ENCODE measurements at places on chromosomes 13 and 19.

GRCh38 chr13:74325106-74325505 lies 190.9 kb upstream of the KLF12 start:
- peak; percentile 52 for DNase-seq

DNA sequence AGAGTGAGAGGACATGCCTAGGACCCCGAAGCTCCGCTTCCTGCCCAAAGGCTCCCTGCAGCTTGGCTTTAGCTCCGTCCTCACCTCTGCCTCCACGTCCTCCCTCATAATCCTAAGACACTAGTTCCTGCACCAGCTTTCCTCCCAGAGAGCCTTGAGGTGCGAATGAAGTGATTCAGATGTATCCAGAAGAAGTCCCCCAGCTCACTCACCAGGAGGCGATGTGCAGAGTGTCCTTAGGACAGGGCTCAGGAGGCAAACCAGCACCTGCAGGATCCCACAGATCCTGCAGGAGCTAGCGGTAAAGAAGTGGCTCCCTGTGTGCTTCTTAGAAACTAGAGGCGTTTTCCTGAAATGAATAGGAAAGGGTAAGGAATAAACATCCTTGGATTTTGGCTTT lies 109.7 kb downstream of the HSPH1 start:
- DNase-seq = no peak

GRCh38 chr13:102965802-102966201 lies 100.4 kb downstream of the SLC10A2 start:
- no peak for DNase-seq

GRCh38 chr19:39277598-39277997 lies 9.4 kb downstream of the IFNL2 start:
- DNase-seq = no peak

DNA sequence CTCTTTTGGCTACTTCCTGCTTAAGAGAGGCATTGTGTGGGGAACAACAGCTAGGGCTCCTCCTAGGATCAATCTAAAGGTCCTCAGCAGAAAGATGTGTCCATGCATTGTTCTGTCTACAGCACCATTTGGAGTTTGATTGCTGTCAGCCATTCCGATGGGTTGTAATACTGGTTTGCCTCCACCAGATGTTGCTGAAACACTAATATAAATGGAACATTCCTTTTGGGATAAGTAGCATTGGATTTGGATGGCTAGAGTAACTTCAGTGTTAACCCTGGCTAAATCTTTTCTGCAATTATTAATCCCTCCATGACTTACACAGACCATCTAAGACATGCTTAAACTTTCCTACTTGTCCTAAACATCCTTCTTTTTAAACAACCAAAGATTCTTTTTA lies 104.2 kb downstream of the TDRD3 start:
- no peak for DNase-seq

DNA sequence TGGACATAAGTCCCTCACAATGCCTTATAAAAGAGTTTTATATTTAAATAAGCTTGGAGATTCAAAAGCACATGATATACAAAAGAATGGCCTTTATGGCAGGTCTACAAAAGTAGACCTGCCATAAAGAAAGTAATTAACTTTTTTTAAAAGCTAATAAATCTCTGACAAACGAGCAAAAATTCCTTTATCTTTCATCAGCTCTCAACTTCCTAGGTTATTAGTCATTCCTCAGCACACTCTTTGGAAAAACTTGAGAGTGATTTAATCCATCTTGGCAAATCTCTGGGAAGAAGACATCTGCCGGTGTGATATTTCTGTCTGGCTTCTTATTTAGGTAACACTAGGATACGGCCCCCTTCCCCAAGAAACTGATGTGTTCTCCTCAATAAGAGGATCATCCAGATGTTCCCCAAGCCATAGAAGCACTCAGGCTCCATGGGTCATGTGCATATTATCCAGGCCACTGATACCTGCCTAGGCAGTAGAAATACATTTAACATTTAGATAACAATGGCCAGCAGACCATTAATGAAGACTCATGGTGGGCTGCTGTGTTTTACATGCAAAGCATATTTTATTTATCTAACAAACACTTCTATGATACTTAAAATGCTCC lies 372.7 kb downstream of the LIG4 start:
- DNase-seq = no peak

DNA sequence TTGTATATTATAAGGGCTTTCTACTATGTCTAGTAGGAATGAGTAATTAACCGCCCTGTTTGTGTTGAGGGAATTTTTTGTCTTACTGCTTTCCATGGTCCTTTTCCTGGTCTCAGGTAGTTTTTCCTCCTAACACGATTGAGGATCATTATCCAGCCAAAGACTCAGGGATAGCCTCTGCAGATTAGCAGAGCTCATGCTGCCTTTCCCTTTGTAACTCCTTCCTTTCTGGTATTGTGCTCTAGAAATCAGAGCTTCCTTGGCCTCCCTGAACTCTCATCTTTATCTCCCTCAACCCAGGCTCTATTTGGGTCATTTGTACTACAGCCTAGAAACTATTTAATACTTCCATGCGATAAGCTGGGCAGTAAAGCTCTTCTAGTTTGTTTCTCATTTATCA lies 142.1 kb downstream of the PDS5B start:
- no peak for DNase-seq

DNA sequence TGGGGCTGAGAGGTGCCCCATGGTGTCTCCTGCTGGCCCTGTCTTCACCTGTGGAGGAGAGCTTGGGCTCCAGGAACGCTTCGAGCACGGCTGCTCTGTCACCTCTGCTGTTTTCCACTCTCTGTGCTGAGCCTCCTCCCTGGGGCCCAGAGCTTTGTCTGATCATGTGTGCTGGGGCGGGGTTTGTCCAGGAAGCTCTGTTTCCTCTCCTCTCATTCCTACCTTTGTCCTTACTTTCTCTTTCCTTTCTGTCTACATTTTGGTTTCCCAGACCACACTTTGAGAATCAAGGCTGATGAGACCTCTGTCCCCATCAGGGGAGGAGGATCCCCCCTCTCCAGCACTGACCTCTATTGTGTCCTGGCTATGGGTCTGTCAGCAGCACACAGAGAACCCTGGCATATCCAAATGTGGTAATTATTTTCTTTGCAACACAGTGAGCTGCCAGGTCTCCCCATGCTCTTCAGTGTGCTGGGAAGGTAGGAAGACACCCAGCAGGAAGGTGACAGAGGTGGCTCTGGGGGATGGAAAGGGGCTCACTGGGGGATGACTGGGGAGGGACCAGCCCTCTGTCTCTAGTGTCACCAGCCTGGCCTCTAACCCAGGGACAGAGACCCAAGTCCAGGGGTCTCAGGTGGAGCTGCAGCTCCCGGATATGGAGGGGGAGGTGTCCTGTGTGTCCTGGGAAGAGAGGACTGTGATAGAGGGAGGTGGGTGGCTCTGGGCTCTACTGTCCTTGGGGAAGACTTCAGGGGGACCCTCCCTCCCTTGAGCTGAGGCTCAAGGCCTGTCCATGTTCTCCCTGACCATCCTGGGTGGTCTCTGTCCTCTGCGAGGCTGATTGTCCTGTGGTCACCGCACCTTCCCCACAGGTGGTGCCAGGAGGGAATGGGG lies at the start of gene CEACAM1:
CEACAM1 (minus strand) TSS at position 128 of the 894 bp plus-strand sequence; CDS start at position 21, 107 bp downstream.
- DNase-seq = no peak

- no peak for DNase-seq
Observed at GRCh38 chr19:50943074-50943828, 9.6 kb downstream of the KLK5 start.

DNA sequence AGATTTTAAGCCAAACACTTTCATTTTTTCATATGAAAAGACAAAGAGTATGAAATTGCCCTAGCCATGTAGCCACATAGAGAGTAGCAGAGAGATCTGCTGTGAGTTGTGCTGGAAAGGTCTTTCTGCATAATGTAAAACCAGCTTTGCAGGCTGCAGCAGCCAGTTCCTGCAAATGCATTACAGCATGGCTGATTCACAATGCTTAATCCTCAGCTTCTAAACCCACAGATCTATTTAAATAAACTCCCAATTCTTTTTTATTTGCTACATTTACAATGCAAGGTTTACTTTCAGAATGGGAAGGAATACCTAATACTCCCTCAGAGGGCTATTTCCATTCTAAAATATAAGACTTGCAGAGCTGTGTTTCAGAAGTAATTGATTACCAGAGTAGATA lies 185.6 kb upstream of the STARD13 start:
- no peak for DNase-seq

- DNase-seq = no peak
Observed at GRCh38 chr13:31001647-31002046, 69.2 kb downstream of the TEX26 start.

- DNase-seq = no peak
Observed at GRCh38 chr19:54573330-54573872, at the start of gene LILRA2. Gene LILRA2, plus strand, starts transcription at chr19:54573790. Its CDS starts 89 bp downstream, at chr19:54573879.

GRCh38 chr19:15843203-15843893 lies 27.9 kb upstream of the OR10H1 start:
- DNase-seq = no peak

DNA sequence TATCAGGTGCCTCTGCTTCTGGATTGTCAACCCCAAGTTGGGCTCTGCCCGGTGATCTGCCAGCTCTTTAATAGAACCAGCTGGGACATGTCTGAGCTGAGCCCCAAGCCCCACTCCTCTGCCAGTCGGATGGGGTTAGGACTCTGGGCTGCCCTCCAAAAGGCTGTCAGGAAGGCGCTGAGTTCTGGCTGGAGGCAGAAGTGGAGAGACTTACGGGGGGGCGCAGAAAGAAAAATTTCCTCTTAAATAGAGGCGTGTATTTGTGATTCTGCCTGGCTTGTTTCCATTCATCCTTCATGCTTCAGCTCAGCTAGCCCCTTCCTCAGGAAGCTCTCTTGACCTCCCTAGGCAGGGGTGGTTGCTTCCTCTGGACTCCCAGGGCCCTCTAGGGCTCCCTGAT lies 985 bp upstream of the KCNK6 start:
- DNase-seq = no peak

- no peak for DNase-seq
Observed at GRCh38 chr19:33311326-33311682, 9.0 kb upstream of the CEBPA start.

DNA sequence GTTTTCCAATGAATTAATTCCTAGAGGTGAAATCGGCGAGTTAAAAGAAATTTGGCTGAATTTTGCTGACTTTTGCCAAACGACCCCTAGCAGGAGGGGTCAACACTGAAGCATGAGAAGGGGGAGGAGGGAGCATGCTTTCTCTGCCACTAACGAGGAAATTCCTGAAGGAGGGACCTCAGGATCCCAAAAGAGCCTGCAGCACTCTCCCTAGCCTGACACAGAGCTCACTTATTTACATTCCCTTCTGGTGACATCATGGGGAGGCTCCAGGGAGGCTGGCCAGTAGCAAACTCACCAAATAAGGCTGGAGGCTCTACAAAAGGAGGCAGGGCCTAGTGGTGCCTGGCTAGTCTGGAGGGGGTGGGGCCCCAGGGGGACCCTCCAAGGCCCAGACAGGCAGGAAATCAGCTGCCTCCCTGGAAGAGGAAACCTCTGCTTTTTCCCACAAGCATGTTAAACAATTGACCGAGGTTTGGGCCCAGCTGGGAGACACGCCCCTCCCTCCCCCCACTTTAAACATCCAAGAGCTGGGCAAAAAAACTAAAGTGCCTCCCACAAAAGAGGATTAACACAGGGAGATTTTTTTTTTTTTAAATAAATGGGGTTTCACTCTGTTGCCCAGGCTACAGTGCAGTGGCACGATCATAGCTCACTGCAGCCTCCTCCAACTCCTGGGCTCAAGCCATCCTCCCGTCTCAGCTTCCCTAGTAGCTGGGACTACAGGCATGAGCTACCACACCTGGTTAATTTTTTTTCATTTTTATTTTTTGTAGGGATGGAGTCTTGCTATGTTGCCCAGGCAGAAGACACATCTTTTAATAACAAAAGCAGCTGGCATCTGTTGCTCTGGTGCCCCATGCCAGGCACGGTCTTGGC lies 2.1 kb downstream of the DAPK3 start:
- DNase-seq = peak; percentile 72

DNA sequence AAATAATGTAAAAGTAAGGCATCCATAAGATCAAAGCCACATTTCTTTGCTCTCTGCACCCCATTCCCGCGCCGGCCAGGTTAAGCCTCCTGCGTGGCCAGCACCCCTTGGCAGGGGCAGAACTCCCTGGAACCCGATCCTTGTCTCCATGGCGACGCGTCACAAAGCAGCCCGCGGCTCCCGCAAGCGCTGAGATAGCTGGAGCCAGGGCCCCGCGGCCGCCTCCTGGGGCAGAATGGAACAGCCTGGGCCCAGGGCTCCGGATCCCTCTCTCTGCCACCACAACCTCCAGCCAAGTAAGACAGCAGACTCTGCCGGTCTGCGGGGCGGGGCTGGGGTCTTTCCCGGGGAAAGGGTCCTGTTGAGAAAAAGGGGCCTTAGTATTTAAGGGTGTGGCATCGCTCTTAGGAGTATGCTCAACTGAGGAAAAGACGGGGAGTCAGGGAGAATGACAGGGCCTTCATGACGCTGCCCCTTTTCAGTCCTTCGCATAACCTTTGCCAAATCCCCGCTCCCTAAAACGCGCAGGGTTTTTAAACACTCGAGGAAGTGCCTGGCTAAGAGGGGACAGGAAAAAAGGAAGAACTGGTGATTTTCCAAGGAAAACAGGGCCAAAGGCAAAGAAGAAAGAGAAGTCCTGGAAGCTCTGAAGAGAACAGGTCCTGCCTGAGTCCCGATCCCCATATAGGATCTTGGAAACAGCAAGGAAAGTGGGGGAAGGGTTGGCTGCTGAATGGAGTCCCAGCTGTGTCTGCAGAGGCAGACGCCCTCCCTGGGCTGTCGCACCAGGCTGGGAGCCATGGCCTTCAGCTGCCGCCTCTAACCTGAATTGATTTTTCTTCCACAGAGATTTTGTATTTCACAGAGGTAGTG lies at the start of gene TEX26:
TEX26 (plus strand) TSS at position 176 of the 873 bp plus-strand sequence; CDS start at position 236, 60 bp downstream.
- no peak for DNase-seq

DNA sequence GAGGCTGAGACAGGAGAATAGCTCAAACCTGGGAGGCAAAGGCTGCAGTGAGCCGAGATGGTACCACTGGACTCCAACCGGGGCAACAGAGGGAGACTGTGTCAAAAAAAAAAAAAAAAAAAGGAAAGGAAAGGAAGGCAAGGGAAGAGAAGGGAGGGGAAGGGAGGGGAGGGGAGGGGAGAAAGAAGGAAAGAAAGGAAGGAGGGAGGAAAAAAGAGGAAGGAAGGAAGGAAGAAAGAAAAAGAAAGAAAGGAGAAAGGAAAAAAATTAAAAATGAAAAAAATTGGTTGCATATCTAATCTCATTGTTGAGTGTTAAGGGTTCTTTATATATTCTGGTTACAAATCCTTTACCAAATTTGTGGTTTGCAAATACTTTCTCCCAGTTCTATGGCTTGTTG lies 45.7 kb downstream of the ACSBG2 start:
- DNase-seq = no peak

- no peak for DNase-seq
Observed at GRCh38 chr13:38399535-38399934, 49.9 kb downstream of the UFM1 start.

DNA sequence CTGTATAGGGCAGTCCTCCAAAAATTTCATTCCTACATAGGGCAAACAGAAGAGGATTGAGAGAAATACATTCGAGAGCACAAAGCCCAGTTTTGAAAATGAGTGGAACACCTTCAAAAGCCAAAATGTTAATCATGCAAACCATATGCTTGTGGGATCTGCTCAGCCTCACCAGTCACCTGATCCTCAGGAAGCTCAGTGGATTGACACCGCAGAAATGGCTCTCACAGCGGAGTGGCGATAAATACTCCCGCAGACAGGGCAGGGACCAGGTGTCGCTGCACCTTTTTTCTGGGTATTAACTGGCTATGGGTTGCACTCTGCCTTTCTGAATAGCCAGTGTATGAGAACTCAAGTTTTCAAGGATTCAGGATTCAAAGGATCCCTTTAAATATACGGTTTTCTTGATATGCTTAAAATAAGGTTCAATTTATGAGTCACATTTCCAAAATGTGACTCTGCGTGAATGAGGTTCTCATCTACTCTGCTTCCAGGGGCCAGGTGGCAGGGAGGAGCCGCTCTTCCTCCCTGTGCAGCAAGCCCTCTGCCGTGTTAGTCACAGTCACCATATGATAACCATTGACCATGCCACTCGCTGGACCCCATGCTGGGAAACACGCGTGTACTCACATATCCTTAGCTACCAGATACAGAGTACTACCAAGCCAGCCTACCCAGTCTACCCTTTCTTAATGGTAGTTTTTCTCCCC lies 18.3 kb upstream of the DHRS12 start:
- no peak for DNase-seq
